Peyer's patch (tissue), 4 donors: ENCODE measurements at places on chromosomes 7 and 10. TPM values are rescaled to one million over a fixed set of nuclear protein-coding genes. Genes with fewer than 3 reads are reported as not detected.

Gene FGL2
- total RNA-seq, result 23.3 TPM

Gene PDK4
- total RNA-seq, result 293 TPM

Gene SCART1
- 14.6 TPM for total RNA-seq

Gene WIPF3
- 0.66 TPM for total RNA-seq

Gene CCDC172
- total RNA-seq, result not detected

Gene OGDHL
- 1.7 TPM for total RNA-seq

Gene ASB10
- not detected for total RNA-seq

Gene PILRA
- 9.5 TPM for total RNA-seq

Gene FANK1
- total RNA-seq, result 3.5 TPM

Gene PLXDC2
- total RNA-seq, result 43.2 TPM

Gene GDF2
- total RNA-seq, result not detected
